ENCODE measurements at places on chromosomes 13 and 19. TPM values are rescaled to one million over a fixed set of nuclear protein-coding genes. Genes with fewer than 3 reads are reported as not detected.

POU4F1 gene
- total RNA-seq = not detected

APLP1 gene
- 17.0 TPM for total RNA-seq

DNA sequence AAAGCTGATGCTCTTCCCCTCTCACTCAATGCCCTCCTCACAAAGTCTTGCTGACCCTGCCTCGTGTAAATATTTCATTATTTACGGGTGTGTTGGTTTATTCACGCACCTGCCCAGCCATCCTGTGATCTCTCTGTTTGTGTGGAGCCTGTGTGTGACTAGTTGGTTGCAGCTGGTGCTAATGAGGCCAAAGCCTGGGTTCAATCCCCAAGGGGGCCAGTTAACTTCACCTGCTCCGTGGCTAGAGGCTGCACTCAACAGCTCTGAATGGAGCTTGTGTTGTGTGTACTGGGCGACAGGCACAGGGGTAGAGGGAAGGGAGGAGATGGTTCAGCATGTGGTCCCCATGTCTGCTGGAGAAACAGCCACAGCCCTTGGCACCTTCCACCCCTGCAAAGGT lies 109.5 kb downstream of the DNAJC15 start:
- no peak for DNase-seq

DNA sequence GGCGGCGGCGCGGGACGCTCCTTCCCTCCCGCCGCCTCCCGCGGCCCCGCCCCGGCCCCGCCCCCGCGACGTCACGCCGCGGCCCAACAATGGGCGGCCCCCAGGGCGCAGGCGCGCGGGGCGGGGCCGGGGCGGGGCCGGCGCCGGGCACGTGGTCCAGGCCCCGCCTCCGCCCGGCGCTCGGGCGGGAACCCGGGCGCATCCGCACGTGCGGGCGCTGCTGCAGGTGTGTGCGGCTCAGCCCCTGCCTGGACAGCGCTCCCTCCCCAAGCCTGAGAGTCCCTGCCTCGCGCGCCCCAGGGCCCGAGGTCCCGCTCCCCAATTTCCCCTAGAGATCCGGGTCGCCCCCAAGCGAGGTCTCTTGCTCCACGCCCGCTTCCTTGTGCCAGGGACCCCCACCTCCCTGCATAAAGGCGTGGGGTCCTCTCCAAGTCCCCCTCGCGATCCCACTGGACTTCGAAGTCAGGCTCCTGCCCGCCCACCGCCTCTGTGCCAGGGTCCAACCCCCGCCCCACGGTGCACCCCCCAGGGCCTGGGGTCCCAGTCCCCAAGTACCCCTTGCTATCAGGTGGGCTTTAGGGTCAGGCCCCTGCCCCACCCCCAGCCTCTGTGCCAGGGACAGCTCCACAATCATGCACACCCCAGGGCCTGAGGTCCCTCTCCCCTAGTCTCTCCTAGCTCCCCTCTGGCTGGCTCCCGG lies at the start of gene MEX3D:
Gene MEX3D (minus strand): TSS at position 6 of the 700 bp plus-strand sequence. CDS start 267 bp downstream, outside the sequence.
- peak; percentile 79 for DNase-seq

GRCh38 chr13:43448605-43449336 lies 338.0 kb downstream of the ENOX1 start:
- DNase-seq = no peak

DNA sequence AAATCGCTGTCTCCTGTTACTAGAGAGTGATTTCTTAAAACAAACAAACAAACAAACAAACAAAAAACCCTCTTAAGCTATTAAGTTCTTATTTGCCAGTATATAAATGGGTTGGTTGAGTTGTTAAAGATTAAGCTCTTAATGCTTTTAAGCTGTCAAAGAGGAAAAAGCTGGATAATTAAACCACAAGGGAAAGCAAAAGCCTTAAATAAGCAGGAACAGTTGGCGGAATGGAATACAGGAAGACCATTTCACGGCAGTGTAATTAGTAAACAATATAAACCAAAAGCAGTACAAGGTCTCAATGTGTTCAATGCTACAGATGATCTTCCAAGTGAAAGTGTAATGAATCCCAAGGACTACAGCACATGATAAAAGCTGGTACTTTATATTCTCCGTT lies 32.2 kb upstream of the GGACT start:
- DNase-seq = no peak

Measured in left cardiac atrium (tissue), 4 donors.